Left ventricle myocardium superior (tissue), 1 donor: ENCODE measurements at places on chromosomes 1 and 21. TPM values are rescaled to one million over a fixed set of nuclear protein-coding genes. Genes with fewer than 3 reads are reported as not detected.

Gene ALG14
- total RNA-seq, result 1.3 TPM

DNA sequence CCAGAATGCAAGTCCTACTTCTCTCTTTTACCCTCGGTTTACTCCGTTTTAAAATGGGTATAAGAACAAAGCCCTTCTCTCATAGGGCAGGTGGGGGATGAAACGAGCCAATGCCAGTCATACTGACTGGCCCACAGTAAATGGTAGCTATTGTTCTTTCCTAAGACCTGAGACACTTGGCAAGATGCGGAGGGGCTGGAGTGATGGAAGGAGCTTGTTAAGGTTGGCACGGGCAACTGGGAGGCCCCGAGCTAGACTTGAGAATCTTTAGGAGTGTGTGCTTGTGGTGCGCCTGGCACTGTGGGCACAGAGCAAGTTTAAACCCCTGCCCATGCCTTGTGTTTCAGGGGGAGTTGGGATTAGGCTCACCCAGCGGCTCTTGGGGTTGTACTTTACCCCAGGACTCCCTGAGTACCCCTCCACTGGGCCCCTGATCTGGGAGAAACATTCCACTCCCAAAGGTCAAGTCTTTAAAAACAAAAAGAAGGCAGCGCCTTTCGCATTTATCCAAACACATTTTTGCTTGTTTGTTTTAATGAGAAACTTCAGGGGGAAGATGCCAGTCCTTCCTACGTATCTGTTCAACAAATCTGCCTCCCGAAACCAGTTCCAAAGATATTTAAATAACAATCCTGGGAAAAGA, 240.6 kb upstream of the TMEM51 start:
- DNase-seq, result no peak

- DNase-seq, result no peak
Measured at GRCh38 chr1:12456979-12457378, 161.0 kb downstream of the DHRS3 start.

Gene SLC19A2
- total RNA-seq, result 18.2 TPM

Gene RNU1-4
- total RNA-seq, result 4,234 TPM

Gene CFAP141
- total RNA-seq, result not detected

Gene GIPC2
- 4.9 TPM for total RNA-seq

GRCh38 chr1:35287807-35288640, 19.5 kb downstream of the ZMYM4 start:
- no peak for DNase-seq

- no peak for DNase-seq
Measured at GRCh38 chr1:116853680-116854402, 55.9 kb upstream of the PTGFRN start.

DNA sequence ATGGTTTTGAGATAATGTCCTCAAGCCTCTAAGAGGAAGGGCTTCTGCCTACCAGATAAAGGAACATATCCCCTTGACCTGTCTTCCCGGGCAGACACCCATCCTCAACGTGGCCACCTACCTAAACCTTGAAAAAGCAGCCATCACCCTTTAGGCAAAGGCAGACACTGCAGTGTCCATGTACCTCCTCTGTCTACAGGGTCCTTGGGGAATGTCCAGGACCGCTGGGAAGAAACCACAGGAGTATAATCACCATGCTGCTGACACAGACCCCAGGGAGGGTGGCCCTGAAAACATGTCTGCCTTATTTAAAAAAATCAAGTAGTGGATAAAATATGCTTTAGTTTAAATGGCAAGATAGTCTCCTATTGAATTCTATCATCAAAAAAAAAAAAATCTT, 16.6 kb downstream of the BCAR3 start:
- no peak for DNase-seq

DNA sequence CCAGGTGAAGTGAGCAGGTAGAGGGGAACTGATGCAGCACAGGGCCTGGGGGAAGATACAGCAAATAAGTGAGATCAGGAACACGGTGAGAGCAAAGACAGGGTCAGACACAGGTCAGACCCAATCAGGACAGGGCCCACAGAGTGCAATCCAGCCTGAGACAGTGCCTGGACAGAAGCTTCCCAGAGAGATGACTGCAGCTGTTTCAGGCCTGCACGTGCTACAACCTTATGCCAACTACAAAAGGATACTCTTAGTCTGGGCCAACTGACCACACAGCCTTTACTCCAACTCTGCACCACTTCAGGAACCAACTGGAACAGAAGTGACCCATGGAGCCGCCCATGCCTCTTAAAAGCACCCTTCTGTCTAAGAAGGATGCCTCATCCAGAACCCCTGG, 228.0 kb downstream of the TOMM20 start:
- DNase-seq, result no peak

Gene SRM
- total RNA-seq, result 48.9 TPM

Gene CCDC181
- total RNA-seq, result 0.47 TPM

DNA sequence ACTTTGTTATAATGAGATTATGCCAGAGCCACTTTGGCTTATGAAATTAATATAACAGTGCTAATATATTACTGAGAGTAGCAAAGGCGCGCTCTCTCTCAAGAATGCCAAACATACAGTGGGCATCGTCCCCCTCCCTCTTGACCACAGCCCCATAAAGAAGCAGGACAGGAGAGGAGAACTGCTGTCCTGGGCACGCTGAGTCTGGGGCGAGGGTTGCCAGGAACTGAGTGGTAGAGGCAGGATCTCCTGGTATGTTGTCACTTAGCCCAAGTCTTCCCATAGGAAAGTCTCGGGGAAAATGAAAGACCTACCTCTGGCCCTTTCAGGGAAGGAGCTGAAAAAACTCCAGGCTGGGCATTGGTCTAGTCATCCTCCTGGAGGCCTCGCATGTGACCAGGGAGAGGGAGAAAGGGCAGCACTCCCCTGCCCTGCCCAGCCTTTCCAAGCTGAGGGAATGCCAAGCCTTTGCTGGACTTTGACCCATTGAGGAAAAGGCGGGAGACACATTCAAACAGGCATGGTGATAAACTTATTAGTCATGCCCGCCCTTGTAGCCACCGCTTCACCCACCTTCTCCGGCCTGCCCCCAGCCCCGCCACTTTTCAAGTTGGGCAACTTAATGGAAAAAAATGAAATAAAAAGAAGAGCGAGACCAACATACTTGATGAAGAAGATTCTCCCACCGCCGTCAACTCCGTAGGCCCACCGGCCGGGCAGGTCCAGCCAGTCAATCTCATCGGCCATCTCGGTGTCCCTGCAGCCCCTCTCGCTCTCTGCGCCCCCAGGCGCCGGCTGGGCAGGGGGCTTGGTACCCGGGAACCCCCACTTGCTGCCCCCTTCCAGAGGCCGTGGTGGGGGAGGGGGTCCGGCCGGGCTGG, 17.4 kb upstream of the PLEKHA6 start:
- no peak for DNase-seq

Gene KRTAP7-1
- total RNA-seq, result not detected

DNA sequence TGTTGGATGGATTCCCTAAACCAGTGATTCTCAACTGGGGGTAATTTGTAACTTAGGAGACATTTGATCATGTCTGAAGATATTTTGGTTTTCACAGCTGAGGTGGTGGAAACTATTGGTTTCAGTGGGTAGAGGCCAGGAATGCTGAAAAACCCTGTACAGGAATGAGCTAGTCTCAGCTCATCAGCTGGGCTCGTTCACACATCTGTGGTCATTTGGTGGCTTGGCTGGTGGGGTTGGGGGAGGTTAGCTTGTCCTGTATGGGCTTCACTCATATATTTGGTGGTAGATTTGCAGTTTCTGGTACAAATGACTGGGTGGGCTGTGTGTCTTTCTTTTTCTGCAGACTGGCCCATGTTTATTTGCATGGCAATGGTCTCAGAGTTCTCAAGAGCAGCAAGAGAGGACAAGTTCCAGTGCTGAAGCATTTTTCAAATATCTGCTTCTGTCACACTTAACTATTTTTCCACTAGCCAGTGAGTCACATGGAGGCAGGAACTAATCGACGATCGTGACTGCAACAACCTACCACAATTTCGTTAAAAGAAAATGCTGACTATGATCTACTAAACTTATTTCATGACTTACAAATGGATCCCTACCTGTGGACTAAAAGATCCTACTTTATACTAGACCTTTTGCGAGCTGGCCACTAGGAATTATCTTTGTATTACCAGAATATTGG, 321.7 kb upstream of the PLXNA2 start:
- no peak for DNase-seq

Gene KRTAP11-1
- not detected for total RNA-seq

Gene LIPI
- total RNA-seq, result not detected

DNA sequence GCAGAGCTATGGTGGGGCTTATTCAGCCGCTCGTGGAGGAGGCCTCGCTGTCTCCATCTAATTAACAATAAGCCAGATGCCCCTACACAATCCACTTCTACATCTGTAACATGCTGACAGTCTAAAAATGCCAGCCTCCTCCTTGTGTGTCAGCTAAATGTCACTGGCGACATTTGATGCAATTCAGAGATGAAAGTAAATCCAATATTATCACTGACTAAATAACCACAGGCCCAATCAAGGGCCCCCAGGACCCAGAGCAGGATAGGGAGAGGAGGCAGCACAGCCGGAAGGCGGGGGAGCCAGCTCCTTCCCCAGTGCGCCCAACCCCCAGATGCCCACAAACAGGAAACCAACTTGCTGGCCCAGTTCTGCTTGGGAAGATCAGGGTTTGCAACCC, 76.6 kb downstream of the DMRTA2 start:
- no peak for DNase-seq

DNA sequence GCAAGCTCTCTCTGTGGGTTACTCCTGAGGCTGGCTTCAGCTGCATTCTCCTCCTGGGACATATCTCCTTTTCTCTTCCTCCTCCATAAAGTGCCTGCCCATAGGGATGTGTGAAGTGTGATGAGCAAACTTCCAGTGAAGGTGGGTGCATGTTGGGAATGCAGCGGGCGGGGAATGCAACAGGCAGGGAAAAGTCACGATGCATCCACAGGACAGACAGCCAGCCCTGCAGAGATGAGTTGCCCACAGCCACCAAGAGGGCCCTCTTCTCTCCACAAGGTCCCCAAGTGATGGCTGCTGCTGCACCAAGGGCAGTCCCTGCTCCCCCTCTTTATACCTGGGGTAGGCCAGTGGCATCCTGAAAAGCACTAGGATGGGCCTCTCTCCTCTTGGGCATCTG, 33.6 kb upstream of the RNF187 start:
- no peak for DNase-seq

DNA sequence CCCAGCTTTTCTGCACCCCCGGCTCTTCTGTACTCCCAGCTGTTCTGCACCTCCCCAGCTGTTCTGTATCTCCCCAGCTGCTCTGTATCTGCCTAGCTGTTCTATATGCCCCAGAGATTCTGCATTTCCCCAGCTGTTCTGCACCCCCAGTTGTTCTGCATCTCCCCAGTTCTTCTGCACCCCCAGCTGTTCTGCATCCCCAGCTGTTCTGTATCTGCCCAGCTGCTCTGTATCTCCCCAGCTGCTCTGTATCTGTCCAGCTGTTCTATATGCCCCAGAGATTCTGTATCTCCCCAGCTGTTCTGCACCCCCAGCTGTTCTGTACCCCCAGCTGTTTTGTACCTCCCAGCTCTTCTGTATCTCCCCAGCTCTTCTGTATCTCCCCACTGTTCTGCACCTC, 41.1 kb downstream of the UMODL1 start:
- DNase-seq, result no peak

GRCh38 chr1:156726549-156727226, 1.6 kb upstream of the METTL25B start:
- DNase-seq, result no peak

Gene DMRTA2
- not detected for total RNA-seq

GRCh38 chr1:56357927-56358690, 221.3 kb downstream of the PLPP3 start:
- no peak for DNase-seq

DNA sequence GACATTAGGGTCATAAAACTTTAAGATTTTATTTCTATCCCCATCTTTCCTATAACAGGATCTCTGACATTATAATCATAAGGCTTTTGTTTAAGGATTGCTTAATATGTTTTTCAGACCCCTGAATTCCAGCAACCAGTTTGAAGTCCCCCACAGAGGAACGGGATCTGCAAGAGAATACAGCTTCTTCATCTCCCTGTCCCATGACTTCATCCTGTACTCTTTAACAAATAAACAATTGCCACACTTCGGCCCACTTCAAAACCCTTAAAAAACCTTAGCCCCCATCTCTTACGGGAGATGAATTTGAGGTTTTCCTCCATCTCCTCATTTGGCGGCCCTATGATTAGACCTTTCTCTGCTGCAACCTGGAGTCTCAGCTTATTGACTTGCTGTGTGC, 35.8 kb downstream of the TESK2 start:
- DNase-seq, result no peak

- no peak for DNase-seq
Measured at GRCh38 chr1:31033598-31033997, 31.9 kb downstream of the PUM1 start.

DNA sequence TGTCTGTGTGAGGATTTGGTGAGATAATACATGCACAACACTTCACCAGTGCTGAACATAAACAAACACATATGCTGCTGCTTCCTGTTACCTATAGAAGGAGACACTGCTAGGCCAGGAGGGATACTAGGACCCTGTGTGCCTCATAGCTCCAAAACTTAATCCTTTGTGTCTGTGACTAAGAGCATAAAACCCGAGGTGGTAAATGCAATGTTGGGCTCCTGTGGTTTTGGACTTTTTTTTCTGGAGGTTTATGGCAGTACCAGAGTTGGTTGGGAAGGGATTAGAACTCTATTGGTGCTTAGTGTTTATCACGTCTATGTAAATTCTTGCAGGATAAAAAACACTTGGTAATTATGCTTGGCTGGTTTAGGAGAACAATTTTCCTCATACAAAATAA, 122.9 kb downstream of the NUF2 start:
- no peak for DNase-seq
